Nephron progenitor cell (in vitro differentiated cells): ENCODE measurements at places on chromosomes 6 and 20.

DNA sequence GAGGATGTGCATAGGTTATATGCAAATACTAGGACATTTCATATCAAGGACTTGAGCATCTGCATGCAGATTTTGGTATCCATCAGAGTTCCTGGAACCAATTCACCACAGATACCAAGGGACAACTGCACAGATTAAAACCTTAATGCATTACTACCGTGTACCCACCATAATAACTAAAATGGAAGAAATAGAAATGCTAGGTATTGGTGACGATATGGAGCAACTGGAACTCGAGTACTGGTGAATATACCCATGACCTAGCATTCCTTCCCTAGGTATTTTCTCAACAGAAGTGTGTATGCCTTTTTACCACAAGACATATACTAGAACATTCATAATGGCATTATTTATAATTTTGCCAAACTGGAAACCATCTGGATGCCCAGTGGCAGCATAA is 18.5 kb downstream of the KCNS1 start:
- no peak for DNase-seq

DNA sequence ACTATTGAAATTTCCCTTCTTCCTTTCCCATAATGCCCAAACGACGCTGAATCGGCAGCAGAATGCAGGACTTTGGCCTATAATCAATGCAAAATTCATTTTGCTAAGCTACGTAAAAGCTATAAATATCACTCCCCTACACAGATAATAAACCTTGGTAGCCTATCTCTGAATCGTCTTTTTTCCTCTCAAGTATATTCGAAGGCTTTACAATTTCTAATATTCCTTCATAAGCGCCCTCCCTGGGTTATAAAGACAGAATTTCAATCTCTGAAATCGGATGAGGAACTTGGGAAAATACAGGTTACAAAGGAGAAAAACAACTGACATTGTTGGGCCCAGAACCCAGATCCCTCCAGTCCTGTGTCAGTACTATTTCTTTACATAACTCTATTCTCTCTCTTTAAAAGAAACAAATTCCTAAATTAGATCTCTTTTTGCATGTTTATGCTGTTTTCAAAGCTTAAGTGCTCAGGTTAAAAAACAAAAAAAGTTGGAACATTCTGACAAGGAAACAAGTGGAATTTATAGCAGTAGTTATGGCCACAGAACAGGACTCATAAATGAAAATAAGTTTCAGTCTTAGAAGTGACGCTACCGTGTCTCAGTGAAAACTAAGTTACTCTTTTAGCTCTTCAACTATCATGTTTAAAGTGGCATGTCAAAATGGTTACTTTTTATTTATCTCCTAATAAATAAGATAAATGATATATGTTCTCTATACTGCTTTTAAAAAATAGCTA is 84.5 kb downstream of the SESN1 start:
- DNase-seq, result no peak

DNA sequence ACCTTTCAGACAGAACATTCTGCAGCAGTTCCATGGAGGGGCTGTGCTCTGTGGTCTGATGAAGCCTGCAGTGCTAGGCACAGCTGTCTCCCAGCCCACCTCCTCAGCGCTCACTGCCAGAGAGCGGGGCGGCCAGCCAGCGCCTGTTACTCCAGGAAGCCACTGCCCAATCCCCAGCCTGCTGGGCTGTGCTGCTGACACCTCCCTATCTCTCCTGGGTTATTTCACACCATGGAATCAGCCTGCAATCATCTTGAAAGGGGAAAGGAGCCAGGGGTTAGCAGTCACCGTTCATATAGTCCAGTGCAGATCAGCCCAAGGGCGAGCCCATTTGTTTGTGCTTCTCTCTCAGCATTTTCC is 46.3 kb upstream of the NHSL1 start:
- peak; percentile 59 for DNase-seq

GRCh38 chr6:148358196-148358785 is 15.7 kb downstream of the SASH1 start:
- no peak for DNase-seq

DNA sequence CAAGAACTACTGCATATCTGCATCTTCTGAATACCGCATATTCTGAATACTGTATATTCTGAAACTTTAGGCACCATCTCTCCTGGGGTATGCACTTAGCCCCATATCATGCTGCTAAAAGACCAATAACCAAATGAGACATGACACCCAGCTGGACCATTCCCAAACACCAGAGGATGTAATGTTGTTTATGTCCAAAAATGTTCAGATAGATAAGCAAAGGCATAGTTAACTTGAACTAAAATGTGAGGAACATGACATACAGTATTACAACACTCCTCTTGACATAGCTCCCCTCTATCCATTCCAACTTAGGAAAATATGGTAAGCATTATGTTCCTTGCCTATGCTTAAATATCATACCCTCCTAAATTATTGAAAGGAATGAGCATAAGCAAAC is 127.3 kb downstream of the TENT5A start:
- DNase-seq, result no peak

DNA sequence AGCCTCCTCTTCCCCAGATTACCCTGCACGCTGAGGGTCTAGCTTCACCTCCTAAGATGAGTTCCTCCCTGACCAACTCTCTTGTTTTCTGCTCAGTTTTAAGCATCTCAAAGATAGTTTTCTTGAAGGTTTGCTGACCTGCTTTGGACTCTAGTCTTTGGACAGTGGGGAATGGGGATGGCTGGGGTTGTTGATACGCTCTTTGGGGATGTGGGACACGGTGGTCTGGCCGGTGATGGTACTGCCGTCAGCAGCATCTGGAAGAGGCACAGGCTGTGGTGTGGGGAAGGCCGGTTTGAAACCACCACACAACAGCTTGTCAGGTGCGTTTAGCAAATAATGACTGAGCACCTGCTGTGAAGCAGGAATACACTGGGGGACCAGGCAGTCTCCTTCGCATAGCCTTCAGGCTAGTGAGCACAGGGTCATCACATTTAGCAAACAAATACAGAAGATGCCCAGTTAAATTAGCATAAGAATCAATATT is 94.1 kb downstream of the TMEM242 start:
- DNase-seq, result no peak

DNA sequence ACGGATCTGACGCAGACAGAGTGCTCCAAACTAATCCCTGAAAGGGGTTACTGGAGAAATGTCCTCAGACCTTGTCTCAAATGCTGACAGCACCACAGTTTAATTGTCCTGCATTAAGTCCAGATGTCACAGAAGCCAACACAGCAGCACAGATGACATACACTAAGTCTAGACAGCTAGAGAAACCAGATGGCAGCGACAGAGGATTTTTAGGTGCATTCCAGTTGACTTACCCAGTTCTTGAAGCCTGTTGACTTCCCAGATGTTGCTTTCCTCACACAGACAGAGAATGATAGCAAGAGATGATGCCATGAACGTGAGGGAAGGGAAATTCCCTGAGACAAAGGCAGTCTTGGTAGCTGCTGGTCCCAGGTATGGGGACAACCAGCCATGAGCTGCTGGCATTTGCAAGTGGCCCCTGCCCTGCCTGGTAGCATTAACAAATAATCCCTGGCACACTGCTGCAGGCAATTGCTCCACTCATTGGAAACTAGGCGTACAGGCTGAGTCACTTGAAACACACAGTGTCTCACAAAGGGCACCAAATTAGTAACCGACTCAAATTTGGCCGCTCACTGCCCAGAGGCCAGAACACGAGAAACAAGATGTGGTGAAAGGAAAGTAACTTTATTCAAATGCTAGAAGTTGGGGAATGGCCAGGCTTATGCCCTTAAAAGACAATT is 52.2 kb downstream of the ADGB start:
- no peak for DNase-seq

GRCh38 chr20:40600441-40601219 is 88.4 kb downstream of the MAFB start:
- no peak for DNase-seq

GRCh38 chr6:155201461-155202226 is 62.2 kb upstream of the CLDN20 start:
- DNase-seq, result no peak

- DNase-seq, result no peak
These were observed 505.2 kb downstream of the CBLN4 start for GRCh38 chr20:55500130-55500529.

DNA sequence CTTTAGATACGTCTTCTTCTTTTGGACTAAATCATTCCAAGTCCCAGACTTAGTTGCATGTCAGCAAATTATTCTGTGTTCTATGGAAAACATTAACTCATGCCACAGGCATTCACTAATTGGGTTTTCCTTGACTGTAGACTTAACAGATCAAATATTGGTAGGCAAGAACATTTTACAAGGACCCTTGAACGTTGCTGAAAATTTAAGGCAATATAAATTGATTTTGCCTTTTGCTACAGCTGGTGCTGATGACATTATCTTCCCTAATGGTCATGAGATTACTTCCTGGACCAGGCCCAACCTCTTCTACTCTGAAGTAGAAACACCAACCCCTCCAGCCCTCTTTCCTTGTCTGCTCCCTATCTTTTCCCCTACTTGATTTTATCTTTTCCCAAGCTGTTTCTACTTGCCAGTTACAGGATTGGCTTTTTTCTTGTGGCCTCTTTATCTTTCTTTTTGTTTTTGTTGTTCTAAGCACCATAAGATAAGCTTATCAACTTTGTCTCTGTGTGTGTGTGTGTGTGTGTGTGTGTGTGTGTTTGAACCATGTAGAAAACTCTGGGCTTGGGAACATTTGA is 514.0 kb upstream of the SOX4 start:
- DNase-seq, result no peak

- DNase-seq, result no peak
These were observed 141.3 kb upstream of the CARMIL1 start for GRCh38 chr6:25137916-25138232.

- no peak for DNase-seq
These were observed 734 bp downstream of the MMS22L start for GRCh38 chr6:97282238-97282725.

GRCh38 chr6:110255211-110255750 is 75.1 kb downstream of the CDC40 start:
- DNase-seq, result peak; percentile 78

GRCh38 chr6:156562019-156562418 is 215.2 kb upstream of the ARID1B start:
- no peak for DNase-seq

DNA sequence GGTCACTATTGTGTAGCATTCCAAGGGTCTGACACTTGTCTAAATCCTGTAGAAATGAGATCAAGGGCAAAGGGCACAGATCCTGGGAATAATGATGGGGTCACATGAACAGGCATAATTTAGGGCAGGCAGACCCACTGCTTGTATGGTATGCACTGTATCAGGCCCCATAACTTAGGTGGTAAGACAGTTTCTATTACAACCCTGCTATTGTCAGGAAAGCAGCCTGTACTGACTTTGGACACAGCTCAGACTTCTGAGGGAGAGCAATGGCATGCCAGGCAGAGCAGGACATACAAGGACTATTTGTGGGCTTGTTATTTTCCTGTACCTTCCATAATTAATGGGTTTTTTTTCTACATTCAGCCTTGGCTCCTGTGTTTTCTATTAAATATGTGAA is 286.8 kb downstream of the PKHD1 start:
- peak; percentile 2 for DNase-seq

DNA sequence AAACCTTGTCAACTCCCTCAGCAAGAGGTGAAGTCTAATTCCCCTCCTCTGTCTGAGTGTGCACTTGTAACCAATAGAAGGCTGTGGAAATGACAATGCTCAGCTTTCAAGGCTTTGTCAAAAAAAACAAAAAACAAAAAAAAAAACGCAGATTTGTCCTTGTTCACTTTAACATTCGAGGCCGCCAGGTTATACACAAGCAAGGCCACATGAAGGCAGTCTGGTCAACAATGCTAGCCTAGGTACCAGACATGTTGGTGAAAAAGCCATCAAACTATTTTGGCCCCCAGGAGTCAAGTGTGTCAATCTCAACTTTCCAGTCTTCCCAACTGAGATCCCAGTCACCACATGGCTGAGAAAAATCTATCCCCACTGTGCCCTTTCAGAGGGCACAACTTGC is 92.3 kb downstream of the CDK19 start:
- DNase-seq, result no peak

- DNase-seq, result no peak
These were observed 731 bp downstream of the MAK start for GRCh38 chr6:10837622-10837994.

GRCh38 chr20:34794006-34794585 is 31.4 kb downstream of the NCOA6 start:
- no peak for DNase-seq
